ENCODE measurements at places on chromosomes 7 and 10.

DNA sequence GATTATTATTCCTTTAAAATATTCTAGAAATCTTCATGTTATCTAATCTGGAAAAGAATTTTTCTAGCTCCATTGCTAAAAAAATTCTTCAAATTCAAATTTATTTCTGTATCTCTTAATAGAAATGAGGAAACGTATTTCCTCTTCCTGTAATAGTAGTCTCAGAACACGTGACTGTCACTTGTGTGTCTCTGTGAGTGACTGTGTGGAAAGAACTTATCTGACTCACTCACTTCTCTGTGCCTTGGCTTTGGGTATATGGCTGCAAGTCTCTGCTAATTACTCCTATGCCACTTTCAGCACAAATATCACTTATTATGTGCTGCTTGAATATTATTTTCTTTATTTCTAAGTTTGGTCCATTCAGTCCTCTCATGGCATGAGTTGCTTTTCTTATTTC, 132.7 kb downstream of the CNTNAP2 start:
- no peak for DNase-seq

- no peak for DNase-seq
Measured at GRCh38 chr7:94295850-94296249, 98.8 kb upstream of the COL1A2 start.

DNA sequence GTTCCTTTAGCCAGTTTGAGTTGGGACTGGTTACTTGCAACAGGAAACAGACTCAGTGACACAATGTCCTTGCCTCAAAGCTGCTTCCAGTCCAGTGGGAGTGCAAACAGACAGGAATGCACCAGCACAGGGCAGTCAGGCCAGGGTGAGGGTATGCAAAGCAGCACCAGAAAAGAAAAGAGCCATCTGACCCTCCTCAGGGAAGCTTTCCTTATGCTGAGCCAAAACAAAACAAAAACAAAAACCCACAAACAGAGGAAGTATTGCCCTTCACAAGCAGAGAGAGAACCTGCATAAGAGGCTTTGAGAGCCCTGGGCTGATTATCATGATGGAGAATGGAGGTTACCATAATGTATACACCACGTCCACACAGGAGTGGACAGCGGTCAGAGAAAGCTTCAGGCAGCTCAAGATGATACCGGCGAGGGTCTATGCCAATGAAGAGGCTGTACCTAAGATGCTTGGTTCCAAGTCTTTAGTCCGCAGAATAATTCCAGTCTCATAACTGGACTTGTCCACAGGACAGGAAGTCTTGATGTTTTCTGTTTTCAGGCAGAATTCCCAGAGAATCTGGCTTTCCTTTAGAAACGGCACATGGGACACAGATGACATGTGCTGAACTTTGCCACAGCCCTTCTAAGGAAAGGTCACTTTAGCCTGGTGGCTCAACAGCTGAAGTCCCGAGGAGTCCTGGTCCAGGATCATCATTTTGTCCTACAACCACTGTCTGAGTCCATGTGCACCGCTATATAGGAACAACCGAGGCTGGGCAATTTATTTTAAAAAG, 263.3 kb downstream of the TNS3 start:
- DNase-seq = no peak

DNA sequence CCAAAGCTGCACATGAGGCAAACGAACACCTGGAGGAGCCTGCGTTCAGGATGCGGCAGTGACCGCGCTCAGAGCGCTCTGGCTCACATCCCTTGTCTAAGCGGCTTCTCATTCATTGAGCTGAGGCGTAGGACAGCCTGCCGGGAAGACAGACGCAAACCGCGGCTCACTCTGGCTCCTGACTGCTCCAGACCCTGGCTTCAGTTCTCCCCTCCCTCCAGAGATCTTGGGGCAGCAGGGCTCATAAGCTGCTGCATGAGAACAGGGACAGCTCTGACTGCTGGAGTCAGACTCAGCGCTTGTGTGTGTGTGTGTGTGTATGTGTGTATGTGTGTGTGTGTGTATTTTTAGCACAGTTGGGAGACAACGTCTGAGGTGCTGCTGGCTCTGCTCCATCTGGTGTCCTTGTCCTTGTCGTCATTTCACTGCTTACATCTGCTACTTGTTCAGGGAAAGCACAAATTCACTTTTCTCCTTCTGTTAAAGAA, 15.8 kb upstream of the LYZL2 start:
- DNase-seq = no peak

DNA sequence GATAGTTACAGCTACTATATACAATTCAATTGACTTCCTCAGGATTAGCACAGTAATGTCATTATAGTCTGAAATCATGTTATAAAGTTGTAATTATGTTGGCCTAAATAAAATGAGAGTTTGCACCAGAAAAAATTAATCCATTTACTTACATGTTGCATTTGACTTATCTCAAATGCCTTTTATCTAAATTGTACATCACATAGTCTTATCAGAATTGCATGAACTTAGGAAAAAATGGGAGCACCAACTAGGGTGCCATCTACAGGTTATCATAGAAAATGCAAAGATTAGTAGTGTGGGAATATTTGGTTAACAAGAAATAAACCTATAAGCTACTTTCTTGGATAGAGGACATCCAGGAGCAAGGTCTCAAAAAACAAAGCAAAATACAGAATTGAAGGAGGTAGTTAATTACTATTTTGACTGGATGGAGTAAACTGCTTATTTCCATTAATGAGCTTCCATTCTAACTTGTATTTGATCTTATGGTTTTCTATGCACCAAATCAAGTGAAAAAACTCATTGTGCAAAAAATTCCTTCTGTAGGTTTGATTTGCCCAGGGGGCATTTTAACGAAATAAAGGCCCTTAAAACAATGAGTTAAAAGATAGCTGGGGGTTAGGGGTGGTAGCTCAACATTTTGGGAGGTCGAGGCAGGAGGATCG, 60.0 kb upstream of the ORC5 start:
- DNase-seq = no peak

- no peak for DNase-seq
Measured at GRCh38 chr10:118635674-118636402, 40.4 kb upstream of the PRLHR start.

GRCh38 chr7:92782236-92782635, 54.1 kb downstream of the CDK6 start:
- no peak for DNase-seq

- DNase-seq = no peak
Measured at GRCh38 chr7:27143023-27143949, at the start of gene HOXA5. Gene HOXA5, minus strand, starts transcription at chr7:27143681. Its CDS starts 74 bp downstream, at chr7:27143607.

- no peak for DNase-seq
Measured at GRCh38 chr10:8310930-8311329, 256.4 kb downstream of the GATA3 start.
